ENCODE measurements at places on chromosomes 2 and 18.

DNA sequence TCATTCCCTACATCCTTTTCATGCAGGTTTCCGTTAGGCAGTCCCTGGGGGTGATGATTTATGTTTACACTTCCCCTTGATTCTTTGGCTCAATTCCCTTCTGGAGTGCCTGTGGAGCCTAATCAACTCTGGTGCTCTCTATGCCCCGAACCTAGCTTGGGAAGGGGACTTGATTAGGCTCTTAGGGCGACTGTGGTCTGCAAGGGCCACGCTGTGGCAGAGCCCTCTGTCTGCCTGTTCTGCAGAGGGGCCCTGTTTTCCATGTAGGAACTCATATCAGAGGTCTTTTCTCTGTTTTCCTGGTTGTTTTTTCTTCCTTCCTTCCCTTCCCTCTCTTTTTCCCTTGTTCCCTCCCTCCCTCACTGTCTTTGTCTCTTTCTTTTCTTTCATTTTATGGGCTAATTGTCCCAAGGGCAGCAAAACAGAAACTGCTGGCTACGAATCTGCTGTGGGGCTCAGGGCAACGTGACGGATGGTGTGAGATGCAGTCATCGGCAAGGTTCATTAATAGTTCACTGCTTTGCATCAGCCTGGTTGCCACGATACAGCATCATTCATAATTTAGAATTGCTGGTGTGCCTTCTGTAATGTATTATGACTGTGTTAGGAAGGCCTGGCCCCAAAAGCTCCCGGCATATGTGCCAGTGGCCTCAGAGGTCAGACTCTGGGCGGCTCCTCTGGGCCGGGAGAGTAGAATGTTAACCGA is 134.5 kb downstream of the NAPG start:
- peak; percentile 87 for DNase-seq

DNA sequence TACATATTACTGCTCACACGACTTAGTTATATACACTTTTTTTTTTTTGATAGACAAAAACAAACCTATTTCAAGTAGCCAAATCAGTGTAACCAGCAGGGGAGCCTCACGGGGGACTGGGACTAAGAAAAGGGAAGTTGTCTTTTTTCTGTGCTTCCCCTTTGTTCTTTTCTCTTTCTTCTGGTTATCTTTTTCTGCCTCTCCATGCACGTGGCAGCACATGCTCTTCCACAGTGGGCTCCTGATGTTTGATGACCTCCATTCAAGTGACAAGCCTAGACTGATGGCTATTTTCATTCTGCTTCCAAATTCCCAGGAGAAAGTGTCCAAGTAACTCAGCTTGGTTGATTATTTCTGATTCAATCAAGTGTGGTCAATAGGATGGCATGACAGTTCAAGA is 98.2 kb upstream of the STK39 start:
- no peak for DNase-seq

DNA sequence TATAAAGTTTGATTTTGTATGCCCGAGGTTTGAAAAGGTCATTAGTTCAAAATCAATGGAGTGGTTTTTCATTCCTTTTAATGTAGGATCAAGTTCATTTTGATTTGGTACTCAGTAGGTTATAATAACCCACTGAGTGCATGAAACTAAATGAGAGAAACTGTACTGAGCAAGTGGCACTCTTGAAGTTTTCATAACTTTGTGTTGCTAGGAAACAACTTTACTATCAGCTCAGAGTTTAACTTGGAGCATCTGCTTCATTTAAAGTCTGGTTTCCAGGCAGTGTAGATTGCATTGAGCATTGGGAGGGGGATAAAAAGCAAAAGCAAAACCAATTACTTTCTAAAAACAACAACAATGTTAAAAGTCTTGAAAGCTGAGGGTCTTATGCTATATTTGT is 1361.6 kb upstream of the CHAC2 start:
- DNase-seq, result peak; percentile 6

DNA sequence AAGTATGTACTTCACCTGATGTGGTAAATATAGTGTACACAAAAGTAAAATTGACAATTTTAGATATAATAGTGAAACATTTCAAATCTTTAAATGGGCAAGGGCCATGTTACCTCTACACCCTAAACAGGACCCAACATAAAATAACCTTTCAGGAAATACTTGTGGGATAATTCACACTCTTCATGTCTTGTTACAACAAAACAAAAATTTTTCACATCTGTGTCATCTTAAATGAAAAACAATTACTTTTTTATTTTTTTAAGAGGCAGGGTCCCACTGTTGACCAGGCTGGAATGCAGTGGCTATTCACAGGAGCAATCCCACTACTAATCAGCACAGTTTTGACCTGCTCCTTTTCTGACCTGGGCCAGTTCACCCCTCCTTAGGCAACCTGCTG is 42.1 kb downstream of the SRBD1 start:
- DNase-seq, result no peak

DNA sequence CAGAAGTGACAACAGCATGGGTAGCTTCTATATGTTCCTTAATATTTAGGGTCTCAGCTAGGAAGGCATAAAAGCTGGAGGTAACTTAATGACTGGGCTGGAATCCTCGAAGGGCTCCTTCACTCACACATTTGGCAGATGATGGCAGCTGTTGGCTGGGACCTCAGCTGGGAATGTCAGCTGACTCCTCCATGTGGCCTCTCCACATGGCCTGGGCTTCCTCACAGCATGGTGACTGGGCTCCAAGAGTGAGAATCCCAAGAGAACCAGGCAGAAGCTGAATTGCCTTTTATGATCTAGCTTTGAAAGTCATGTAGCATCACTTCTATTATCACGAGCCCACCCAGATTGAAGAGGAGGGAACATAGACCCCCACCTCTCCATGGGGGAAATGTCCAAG is 54.9 kb downstream of the TET3 start:
- no peak for DNase-seq

DNA sequence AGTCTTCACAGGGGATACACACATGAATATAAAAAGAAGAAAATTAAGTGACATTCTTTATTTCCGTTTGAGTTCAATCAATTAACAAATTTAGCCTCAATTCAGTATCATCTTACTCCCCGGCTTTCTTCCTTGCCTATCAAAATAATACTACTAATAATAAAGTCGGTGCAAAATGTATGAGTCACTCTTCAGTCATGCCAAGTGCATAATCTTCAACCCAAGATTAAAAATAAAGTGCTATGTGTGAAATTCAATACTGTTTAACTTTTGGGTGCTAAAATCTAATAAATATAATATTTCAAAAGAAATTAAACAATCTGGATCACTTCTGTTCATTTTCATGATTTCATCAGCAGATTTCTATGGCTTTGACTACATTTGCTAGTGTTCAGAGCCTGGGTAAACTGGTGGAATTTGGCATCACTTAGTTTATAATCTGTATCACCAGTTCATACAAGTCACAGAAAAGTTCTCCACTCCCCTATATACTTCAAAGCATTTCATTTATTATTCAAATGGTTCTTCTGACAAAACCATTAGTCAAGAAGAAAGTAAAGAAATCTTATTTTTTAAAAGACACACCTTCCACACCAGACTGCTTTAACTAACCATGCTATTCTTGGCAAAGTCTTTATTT is 183.6 kb downstream of the THADA start:
- DNase-seq, result no peak

DNA sequence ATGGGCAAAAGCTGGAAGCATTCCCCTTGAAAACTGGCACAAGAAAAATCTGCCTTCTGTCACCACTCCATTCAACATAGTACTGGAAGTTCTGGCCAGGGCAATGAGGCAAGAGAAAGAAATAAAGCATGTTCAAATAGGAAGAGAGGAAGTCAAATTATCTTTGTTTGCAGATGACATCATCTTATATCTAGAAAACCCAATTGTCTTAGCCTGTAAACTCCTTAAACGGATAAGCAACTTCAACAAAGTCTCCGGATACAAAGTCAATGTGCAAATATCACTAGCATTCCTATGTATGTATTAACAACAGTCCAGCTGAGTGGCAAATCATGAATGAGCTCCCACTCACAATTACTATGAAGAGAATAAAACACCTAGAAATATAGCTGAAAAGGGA is 1579.3 kb downstream of the SUCLG1 start:
- DNase-seq, result no peak

- DNase-seq, result no peak
These were observed 15.9 kb downstream of the CPO start for GRCh38 chr2:206955253-206955652.

GRCh38 chr2:113072584-113072983 is 4.8 kb downstream of the IL1F10 start:
- DNase-seq, result no peak

GRCh38 chr2:65501074-65501473 is 68.7 kb upstream of the SPRED2 start:
- DNase-seq, result no peak

- DNase-seq, result no peak
These were observed 43.1 kb upstream of the TGFA start for GRCh38 chr2:70596739-70597138.
